ENCODE measurements at places on chromosomes 7 and 10. TPM values are rescaled to one million over a fixed set of nuclear protein-coding genes. Genes with fewer than 3 reads are reported as not detected.

The TEX36 gene
- total RNA-seq, result not detected

The FEZF1 gene
- total RNA-seq, result not detected

The ANKRD30A gene
- not detected for total RNA-seq

The AGR2 gene
- not detected for total RNA-seq

The INHBA gene
- 2.4 TPM for total RNA-seq

The CH25H gene
- total RNA-seq, result 0.40 TPM

The DLX5 gene
- not detected for total RNA-seq

All from pulmonary artery endothelial cell (primary cell).